Uterus (tissue), 4 donors: ENCODE measurements at places on chromosomes 7 and 10. TPM values are rescaled to one million over a fixed set of nuclear protein-coding genes. Genes with fewer than 3 reads are reported as not detected.

The C10orf67 gene
- not detected for total RNA-seq

DNA sequence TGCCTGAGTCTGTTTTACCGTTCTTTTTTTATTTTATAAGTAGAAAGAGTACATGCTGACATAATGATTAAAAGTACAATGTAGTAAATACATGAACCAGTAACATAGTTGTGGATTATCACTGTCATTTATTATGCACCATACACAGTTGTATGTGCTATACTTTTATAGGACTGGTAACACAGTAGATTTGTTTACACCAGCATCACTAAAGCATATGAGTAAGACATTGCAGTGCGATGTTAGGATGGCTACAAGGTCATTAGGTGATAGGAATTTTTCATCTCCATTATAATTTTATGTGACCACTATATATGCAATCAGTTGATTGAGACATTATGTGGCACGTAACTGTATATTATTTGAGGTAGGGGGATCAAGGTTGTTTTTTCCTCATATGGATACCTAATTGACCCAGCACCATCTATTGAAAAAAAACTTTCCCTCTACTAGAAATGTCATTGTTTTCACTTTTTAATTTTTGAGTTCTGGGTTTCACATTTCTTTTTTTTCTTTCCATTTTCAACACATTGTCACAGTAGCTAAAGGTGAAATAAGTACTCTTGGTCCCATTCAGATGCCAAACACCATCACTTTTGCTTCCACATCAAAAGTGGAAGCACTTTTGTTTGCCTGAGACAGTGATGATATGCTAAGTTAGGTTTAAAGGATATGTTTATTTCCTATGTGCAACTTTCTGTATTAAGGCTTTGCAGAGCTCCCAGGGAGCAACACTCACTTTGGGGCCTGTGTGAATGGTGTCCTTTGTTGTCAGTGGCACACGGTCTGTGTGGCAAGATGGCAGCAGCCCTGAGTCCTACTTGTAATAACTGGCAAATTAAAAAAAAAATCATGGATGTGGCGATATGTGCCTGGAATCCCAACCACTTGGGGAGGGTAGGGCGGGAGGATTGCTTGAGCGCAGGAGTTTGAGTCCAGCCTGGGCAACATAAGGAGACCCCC is 17.1 kb downstream of the UBE2D1 start:
- no peaks in the 10 kb centered on the region for H3K4me1 ChIP-seq
- no peaks in the 10 kb centered on the region for H3K36me3 ChIP-seq
- no peaks in the 10 kb centered on the region for H3K27me3 ChIP-seq
- H3K27ac ChIP-seq: no peak overlapping the region
- DNase-seq: no peak

GRCh38 chr7:28536259-28536658 is 123.9 kb downstream of the CREB5 start:
- peak; percentile 69 for DNase-seq
- no peaks in the 10 kb centered on the region for H3K27me3 ChIP-seq
- no peak overlapping the region for H3K4me3 ChIP-seq
- no peak overlapping the region for H3K27ac ChIP-seq
- no peaks in the 10 kb centered on the region for H3K36me3 ChIP-seq

GRCh38 chr10:20485554-20485953 is 411.6 kb downstream of the NEBL start:
- H3K36me3 ChIP-seq: no peaks in the 10 kb centered on the region
- no peak overlapping the region for H3K4me3 ChIP-seq
- DNase-seq: no peak
- no peaks in the 10 kb centered on the region for H3K27me3 ChIP-seq

The ZNF33A gene
- total RNA-seq: 38.3 TPM

The FZD8 gene
- total RNA-seq: 14.9 TPM

The FOXI2 gene
- total RNA-seq: 1.3 TPM

- no peaks in the 10 kb centered on the region for H3K27me3 ChIP-seq
- DNase-seq: no peak
- H3K27ac ChIP-seq: no peak overlapping the region
Measured at GRCh38 chr7:46003896-46004875, 83.1 kb upstream of the IGFBP3 start.

DNA sequence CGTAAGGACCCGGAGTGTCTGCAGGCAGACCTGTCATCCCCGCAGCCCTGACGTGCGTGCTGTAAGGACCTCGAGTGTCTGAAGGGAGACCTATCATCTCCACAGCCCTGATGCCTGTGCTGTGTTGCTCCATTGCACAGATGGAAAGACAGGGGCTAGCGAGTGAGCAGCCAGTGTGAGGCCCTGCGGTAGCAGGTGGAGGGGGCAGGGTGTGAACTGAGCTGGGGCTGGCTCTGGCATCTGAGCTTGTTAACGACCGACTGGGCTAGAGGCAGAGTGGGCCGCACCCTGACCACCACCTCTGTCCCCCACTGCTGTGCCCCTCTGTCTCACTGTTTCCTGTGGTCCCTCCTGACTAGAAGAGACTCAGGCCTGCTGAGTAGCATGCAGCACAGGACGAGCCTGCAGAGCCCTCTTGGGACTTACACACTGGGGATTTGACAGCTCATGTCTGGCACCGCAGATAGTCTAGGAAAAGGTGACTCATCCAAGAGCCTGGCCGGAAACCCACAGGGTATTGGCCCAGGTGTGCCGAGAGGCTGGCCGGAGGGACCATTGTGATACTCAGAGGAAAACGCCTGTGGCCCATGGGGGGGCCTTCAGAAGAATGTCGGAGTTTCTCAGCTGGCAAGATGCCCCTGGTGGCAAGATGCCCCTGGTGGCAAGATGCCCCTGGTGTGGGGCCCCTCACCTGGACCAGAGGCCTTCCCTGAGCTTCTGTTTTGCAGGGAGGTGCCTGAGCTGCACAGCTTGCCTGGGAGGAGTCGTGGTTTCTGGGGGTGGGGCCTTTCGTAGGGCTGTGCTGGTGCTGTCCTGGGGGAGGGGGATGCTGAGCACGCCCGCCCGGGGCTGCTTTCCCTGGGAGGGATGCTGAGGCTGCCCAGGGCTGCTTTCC is 34.3 kb downstream of the INPP5A start:
- DNase-seq: peak; percentile 60
- peak overlapping the region; percentile 59 for H3K27ac ChIP-seq
- no peaks in the 10 kb centered on the region for H3K36me3 ChIP-seq
- no peaks in the 10 kb centered on the region for H3K27me3 ChIP-seq
- peaks cover 23% of the 10 kb centered on the region for H3K4me1 ChIP-seq

The GPAM gene
- 5.9 TPM for total RNA-seq

- DNase-seq: no peak
- H3K27ac ChIP-seq: no peak overlapping the region
- H3K27me3 ChIP-seq: no peaks in the 10 kb centered on the region
- H3K4me1 ChIP-seq: no peaks in the 10 kb centered on the region
- H3K4me3 ChIP-seq: no peak overlapping the region
Measured at GRCh38 chr7:31646942-31647341, 40.1 kb upstream of the PPP1R17 start.

The NKX1-2 gene
- not detected for total RNA-seq

The BAIAP2L1 gene
- total RNA-seq: 1.0 TPM

DNA sequence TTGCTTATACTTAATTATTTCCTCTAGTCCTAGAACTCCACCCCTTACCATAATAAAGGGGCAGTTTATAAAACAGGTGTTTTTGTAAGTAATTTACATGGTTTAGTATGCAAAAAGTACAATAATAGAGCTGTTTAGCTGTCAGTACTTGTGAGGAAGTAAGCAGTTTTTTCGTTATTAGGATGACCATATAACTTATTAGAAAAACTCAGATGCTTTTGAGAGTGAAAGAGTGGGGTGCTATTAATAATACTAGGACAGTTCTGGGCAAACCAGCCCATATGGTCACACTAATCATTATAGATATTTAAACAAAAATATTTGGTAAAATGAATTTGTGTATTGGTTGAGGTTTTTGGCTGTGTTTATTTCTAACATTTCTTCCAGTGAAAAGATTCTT is 201.9 kb upstream of the KAT6B start:
- no peak overlapping the region for H3K27ac ChIP-seq
- DNase-seq: no peak
- no peaks in the 10 kb centered on the region for H3K4me1 ChIP-seq
- no peaks in the 10 kb centered on the region for H3K36me3 ChIP-seq
- H3K4me3 ChIP-seq: no peak overlapping the region

DNA sequence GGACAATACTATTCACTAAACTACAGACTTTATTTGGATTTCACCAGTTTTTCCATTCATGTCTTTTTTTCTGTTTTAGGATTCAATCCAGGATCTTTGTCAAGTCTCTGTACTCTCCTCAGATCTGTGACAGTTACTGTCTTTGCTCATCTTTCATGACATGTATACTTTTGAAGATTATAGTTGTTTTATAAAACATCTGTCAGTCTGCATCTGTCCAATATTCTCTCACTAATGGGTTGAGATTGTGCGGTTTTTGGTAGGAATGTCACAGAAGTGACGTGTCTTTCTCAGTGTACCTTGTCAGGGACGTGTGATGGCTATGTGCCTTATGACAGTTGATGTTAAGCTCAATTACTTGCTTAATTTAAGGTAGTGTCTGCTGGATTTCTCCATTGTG is 124.9 kb upstream of the TPK1 start:
- no peak overlapping the region for H3K27ac ChIP-seq
- no peak for DNase-seq
- no peak overlapping the region for H3K4me3 ChIP-seq
- no peaks in the 10 kb centered on the region for H3K36me3 ChIP-seq

DNA sequence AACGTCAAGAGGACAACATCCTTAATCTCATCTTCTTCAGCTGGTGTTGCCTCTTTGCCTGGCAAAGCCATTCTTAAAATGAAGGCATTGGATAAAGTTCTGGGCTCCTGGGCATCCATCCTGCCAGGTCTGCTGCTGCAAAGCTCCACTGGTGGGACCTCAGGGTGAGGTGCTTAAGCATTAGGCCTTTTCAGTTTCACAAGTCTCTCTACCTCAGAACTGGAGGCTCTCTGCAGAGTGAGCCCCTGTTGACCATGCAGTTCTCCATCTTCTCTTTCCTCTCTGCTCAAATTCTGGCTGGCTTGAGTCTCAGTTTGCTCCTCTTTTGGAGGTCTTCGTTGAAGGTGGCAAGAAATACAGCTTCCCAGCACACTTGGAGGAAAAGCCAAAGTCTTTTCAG is 42.7 kb upstream of the BRAF start:
- no peaks in the 10 kb centered on the region for H3K4me1 ChIP-seq
- no peaks in the 10 kb centered on the region for H3K27me3 ChIP-seq
- H3K36me3 ChIP-seq: no peaks in the 10 kb centered on the region
- no peak for DNase-seq

The EPHB6 gene
- 21.2 TPM for total RNA-seq

DNA sequence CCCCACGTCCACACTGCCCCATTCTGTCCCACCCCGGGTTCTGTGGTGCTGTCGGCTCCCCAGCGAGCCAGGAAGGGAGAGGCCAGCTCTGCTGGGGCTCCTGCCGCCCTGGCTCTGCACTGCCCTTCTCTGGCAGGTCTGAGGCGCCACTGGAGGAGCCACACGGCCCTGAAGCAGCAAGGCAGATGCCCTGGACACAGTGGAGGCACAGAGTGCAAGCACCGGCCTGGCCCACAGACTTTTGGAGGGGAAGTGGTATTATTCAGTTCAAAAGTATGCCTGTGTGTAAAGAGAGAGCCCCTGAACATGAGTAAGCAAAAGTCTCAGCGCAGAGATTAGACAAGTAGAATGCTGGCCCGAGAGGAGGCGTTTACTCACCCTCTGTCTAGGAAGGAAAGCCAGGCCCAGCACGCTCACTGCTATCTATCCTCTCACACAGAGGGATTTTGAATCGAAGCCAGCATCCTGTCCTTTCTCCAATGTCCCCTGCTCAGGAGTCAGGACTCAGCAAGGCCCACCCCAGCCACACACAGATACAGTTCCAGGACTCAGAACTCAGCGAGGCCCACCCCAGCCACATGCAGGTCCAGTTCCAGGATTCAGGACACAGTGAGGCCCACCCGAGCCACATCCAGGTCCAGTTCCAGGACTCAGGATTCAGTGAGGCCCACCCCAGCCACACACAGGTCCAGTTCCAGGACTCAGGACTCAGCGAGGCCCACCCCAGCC is 115.0 kb downstream of the EGFR start:
- H3K36me3 ChIP-seq: no peaks in the 10 kb centered on the region
- H3K4me3 ChIP-seq: no peak overlapping the region
- no peaks in the 10 kb centered on the region for H3K27me3 ChIP-seq
- peak overlapping the region; percentile 74 for H3K27ac ChIP-seq
- no peaks in the 10 kb centered on the region for H3K4me1 ChIP-seq

GRCh38 chr10:79299397-79300241 is 47.6 kb upstream of the PPIF start:
- H3K36me3 ChIP-seq: no peaks in the 10 kb centered on the region
- H3K4me3 ChIP-seq: no peak overlapping the region
- DNase-seq: no peak
- H3K4me1 ChIP-seq: peaks cover 8% of the 10 kb centered on the region

- H3K36me3 ChIP-seq: no peaks in the 10 kb centered on the region
- no peaks in the 10 kb centered on the region for H3K27me3 ChIP-seq
- no peak overlapping the region for H3K4me3 ChIP-seq
- no peaks in the 10 kb centered on the region for H3K4me1 ChIP-seq
- DNase-seq: no peak
- H3K27ac ChIP-seq: no peak overlapping the region
Measured at GRCh38 chr10:108556186-108556585, 1367.1 kb downstream of the XPNPEP1 start.

The VAX1 gene
- total RNA-seq: not detected

The EBLN1 gene
- not detected for total RNA-seq

The CASTOR2 gene
- 1.2 TPM for total RNA-seq

The WNT2 gene
- 8.3 TPM for total RNA-seq

GRCh38 chr10:95783741-95784140 is 27.8 kb downstream of the ENTPD1 start:
- H3K27me3 ChIP-seq: no peaks in the 10 kb centered on the region
- DNase-seq: no peak
- H3K4me3 ChIP-seq: no peak overlapping the region
- no peaks in the 10 kb centered on the region for H3K36me3 ChIP-seq
- H3K27ac ChIP-seq: peak overlapping the region; percentile 55
- H3K4me1 ChIP-seq: no peaks in the 10 kb centered on the region

DNA sequence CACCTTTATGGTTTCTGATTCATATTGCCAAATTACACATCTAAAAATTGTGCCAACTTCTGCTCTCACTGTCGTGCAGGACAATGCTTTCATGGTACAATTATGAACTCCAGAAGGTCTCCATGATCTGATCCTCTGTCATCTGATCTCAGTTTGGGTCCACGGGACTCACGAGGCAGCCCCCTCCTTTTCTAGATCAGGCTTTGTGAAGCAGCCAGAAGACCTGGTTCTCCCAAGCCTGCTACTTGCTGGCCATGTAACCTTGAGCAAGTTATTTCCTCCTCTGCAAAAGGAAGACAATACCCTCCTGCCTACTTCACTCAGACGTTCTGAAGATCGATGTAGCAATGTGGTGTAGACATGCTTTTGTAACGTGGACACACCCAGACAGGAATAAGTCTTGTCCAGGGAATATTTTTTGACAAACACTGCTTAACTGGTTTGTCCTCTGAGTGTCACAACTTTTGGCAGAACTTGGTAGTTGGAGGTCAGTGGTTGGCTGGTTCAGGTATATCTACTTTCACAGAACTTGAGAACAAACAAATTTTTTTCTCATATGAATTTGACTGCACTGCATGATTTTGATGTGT is 19.6 kb downstream of the CALML3 start:
- H3K4me1 ChIP-seq: peaks cover 19% of the 10 kb centered on the region
- H3K27me3 ChIP-seq: no peaks in the 10 kb centered on the region
- DNase-seq: no peak
- H3K27ac ChIP-seq: no peak overlapping the region

The SPDYE2B gene
- not detected for total RNA-seq

The NKX6-2 gene
- total RNA-seq: not detected

- no peaks in the 10 kb centered on the region for H3K36me3 ChIP-seq
- H3K27me3 ChIP-seq: no peaks in the 10 kb centered on the region
- H3K4me1 ChIP-seq: no peaks in the 10 kb centered on the region
- no peak overlapping the region for H3K4me3 ChIP-seq
- no peak for DNase-seq
Measured at GRCh38 chr10:107553470-107553869, 389.0 kb upstream of the SORCS1 start.

The NXPH1 gene
- not detected for total RNA-seq
